Hypothalamus (tissue), 51 donors: ENCODE measurements at places on chromosomes 3 and 15.

GRCh38 chr3:11634081-11634635 lies 9.6 kb downstream of the VGLL4 start:
- DNase-seq: no peak

- no peak for DNase-seq
These were observed 235.5 kb downstream of the CTNNB1 start for GRCh38 chr3:41434781-41435180.

DNA sequence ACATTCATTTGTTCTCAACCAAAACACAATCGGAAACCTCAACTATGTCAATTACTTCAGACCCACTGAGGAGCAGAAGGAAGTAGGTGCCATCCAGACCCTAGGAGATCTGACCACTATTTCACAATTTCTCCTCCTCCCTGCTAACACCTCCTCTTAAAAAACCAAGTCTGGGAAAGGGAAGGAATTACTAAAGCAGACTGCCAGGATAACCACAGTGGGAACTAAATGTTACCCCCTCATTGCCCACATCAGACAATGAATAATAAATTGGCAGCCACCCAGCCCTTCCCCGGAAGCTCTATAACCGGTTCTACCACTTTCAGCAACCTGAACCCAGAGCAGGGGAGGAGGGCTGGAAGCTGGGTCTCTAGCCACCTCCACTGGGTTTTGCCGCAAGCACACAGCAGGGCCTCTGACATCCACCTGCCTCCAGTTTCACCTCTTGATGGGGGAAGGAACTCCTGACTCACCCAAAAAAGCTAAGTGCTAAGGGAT lies 17.6 kb downstream of the C15orf62 start:
- no peak for DNase-seq

- DNase-seq: no peak
These were observed 199.6 kb downstream of the SLC9A9 start for GRCh38 chr3:143648708-143649107.

- DNase-seq: no peak
These were observed 85.1 kb downstream of the DUT start for GRCh38 chr15:48416301-48416700.

- DNase-seq: no peak
These were observed 9.6 kb upstream of the CLDN16 start for GRCh38 chr3:190378240-190378891.

DNA sequence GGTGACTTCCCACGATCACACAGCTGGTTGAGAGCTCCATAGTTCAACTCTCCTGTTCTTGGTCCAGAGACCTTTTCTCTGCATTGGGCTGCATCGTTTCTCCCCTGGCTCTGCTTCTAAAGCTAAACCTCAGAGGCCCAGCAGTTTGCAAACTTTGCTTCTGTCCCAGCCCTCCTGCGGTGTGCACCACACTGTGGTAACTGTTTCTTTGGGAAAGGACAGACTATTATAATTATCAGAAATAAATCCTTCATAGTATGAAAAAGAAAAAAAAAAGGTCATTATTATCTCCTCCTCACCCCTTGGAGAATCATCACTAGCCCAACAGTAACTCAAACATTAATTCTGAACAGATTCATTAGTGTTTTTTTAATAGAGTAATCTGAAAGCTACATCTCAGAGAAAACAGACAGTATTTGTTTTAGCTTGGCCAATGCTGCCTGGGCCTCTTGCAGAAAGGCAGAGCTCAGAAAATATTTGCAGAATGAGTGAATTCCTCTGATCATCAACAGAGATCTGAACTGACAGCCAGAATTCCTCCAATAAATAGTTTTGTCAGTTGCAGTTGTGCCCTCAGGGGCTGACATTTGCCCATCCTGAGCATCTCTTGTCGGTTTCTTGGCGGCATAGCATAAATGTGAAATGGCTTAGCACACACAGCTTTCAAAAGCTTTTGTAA lies 52.9 kb downstream of the BFSP2 start:
- DNase-seq: no peak

DNA sequence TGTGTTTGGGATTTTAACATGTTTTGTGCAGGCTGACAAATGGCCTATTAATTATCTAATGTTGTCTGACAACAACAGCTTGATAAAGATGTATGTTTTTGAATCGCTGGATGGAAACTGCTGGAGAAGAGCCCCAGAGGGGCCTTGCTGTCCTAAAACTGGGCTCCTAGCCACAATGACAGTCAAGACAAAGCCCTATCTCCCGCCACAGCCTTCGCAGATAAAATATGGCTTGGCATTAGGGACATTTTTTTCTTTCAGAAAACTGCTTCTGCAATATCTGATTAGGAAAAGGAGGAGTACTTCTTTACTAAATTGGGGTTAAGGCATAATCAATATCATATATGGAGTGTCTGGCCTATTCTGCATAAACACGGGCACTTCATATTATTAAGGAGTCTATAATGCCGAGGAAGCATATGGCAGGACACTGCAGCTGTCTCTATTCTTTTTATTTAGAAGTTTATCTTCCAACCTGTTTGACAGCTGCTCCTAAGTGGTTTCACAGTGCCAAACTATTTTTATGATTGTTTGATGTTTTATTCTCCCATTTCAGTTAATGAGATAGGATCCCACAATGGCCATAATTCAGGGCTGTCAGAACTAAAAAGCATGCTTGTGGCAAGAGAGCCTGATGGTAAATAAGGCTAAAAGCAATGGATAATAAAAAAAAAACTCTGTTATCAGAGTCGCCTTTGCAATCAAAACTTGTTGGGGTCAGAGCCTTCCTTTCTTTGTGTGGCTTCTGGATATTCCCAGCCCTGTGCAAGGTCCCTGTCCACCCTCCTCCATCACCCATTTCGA lies 210.1 kb downstream of the MECOM start:
- no peak for DNase-seq

- DNase-seq: no peak
These were observed 7.5 kb downstream of the IQSEC1 start for GRCh38 chr3:13065727-13066126.

DNA sequence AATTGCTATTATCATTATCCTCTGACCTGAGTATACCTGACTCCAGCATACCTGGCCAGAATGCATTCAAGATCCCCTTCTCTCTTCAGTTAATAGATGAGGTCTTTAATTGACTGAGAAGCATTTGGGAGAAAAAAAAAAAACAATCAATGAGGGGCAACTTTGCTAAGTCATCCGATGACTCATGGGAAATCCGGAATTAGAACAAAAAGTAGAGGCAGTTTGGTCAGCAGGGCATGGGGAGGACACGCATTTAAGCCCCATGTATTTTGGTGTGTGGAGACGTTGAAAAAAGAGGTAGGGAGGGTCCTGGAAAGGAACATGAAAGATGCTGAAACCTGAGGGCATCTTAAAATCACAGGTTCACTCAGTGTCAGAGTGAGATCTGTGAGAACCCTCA lies 256.2 kb downstream of the RORA start:
- no peak for DNase-seq

- no peak for DNase-seq
These were observed 17.4 kb upstream of the TXNRD3 start for GRCh38 chr3:126672340-126672739.

DNA sequence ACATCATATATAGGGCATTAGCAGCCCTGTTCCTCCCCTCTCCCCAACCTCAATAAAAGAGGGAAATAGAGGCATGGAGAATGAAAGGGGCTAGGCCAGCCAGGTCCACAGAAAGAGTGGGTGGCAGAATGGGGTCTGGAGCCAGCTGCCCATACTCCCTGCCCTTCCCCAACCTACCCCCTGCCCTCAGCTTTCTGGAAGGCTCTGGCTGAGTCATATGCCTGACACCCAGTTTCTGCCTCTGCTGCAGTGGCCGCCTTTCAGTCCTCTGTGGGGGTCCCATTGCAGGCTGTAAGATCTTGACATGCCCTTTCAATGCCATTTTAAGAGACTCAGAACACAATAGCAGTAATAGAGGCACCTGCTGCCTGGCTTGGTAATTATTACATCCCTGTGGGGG lies 95.7 kb downstream of the LINGO1 start:
- no peak for DNase-seq

DNA sequence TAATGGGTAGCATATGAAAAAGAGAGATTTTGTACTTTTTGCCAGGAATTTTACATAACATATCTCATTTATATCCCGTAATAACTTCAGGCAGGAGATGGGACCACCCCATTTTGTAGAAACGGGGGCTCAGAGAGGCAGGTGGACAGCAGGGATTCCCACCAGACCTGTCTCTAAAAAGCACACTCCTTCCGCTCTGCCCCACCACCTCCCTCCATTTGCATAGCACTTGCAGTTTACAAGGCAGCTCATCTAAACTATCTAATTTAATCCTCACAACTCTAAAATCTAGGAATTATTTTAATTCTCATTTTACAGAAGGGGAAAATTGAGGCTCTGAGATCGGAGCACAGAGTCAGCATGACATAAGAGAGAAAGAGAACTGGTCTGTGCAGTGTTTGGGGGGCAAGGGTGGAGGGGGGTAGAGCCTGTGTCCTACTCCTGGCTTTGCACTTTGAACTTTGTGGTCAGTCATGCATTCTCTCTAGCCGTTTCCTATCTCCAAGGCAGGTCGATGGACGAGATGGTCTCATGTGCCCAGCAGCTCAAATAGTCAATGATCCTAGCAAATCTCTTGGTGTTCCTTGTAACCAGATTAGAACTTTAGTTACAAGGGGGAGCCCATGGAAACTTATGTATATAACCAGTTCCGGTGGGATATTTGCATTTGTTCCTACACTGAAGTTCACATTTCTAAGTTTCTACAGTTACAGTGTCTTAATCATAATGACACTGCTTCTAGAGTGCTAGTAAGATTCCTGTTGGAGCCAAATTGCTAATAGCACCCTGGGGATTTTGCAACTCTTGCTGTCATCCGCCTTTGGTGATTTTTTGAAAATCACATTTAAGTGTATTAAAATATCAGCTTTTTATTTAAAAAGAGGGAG lies 18.6 kb downstream of the CRYGS start:
- no peak for DNase-seq

- no peak for DNase-seq
These were observed 470.5 kb downstream of the EPHA3 start for GRCh38 chr3:89577637-89578530.
